ENCODE measurements at places on chromosomes 3 and 15. TPM values are rescaled to one million over a fixed set of nuclear protein-coding genes. Genes with fewer than 3 reads are reported as not detected.

DNA sequence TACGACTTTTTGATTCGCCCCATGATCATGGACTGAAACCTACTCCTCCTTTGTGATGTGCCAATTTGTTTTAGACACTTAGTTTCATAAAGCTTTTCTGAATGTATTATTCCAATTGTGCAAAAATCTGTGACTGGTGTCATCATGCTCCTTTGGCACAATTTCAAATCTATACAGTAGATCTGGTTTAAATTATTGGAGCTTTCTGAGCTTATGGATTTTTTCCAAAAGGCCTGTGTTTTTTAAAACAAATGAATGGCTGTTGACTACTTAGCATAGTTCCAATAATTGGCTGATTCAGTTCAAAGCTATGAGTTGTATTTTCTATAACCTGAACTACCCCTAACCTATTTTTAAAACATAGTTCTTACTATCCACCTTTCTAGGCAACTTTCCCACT is 282.7 kb downstream of the CNTN3 start:
- DNase-seq = no peak

DNA sequence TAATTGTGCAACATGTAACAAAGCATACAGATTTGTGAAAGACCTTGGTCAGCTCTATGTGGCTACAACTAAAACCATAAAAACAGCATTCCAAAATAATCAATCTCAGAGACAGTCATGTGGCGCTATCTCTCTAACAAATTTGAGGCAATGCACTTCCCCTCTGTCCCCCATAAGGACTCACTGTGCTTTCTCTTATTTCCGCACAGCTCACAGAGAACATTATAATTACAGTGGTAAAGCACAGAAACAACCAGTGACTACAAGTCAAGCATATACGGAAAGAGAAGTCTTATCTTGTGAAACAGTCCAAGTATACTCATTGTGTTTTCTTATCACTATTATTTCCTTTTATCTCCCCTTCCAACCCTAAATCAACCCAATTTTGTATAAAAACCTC is 64.3 kb downstream of the RYK start:
- DNase-seq = no peak

Gene LDHAL6B
- not detected for total RNA-seq

Gene XCR1
- not detected for total RNA-seq

Gene ZNF501
- total RNA-seq = 3.5 TPM

GRCh38 chr15:85744579-85744978 is 50.1 kb downstream of the KLHL25 start:
- DNase-seq = no peak

DNA sequence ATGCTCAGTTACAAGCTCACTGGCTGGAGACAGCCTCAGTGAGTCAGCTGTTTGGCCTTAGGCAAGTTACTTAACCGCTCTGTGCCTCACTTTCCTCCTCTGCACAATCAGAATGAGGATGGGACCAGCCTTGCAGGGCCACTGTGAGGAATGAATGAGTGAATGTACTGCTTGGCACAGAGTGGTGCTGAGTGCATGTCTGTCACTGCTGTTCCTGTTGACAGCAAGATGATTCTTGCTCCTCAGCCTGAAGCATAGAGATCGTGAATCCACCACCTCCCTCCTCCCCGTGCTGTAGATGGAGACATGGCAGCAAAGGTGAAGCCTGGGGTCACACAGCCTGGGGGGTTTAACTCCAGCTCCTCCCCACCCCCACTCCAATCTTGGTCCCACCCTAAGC is 14.6 kb upstream of the GRIP2 start:
- no peak for DNase-seq

DNA sequence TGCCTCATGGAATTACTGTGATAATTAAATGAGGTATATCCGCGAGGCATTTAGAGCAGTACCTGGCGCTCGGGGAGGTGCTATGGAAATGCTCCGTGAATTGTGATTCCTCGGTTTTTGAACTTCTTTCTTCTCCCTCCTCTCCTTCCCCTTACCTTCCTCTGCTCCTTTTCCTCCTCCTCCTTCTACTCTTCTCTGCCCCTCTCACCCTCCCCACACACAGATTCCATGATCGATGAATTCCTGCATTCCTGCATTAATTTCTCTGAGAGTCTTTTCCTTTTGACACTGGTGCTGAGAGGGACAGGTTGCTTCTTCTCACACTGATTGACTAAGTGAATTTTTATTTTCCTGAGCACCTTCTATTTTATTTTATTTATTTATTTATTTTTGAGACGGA is 101.2 kb upstream of the RGMA start:
- no peak for DNase-seq

- DNase-seq = no peak
Observed at GRCh38 chr3:30282154-30282696, 324.2 kb upstream of the TGFBR2 start.

Gene ABTB1
- total RNA-seq = 42.5 TPM

Gene ISLR
- not detected for total RNA-seq

Gene PLA2G4E
- total RNA-seq = not detected

Gene RETNLB
- not detected for total RNA-seq

DNA sequence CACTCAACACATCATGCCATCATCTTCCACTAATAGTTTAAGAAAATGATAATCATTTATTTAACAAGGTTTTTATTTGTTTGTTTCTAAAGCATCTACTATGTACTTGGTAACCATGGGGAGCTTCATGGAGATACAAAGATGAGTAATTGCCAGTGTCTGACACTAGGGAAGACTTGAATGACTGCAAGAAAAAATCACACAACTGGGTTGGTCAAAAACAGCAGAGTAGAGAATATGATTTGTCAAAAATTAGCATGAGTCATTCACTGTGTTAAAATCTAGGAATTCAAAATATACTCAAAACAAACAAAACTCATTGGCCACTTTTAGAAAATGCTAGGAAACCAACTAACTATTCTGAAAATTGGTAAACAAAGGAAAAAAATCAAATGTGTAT is 6.3 kb downstream of the BNC1 start:
- DNase-seq = no peak

- no peak for DNase-seq
Observed at GRCh38 chr3:87414271-87414670, 137.9 kb upstream of the POU1F1 start.
